Sigmoid colon (tissue), 7 donors: ENCODE measurements at places on chromosomes 6 and 20.

GRCh38 chr6:144155529-144155928, 5.2 kb downstream of the STX11 start:
- no peak for DNase-seq

GRCh38 chr6:30037182-30037788, 23.8 kb upstream of the POLR1H start:
- DNase-seq, result no peak

DNA sequence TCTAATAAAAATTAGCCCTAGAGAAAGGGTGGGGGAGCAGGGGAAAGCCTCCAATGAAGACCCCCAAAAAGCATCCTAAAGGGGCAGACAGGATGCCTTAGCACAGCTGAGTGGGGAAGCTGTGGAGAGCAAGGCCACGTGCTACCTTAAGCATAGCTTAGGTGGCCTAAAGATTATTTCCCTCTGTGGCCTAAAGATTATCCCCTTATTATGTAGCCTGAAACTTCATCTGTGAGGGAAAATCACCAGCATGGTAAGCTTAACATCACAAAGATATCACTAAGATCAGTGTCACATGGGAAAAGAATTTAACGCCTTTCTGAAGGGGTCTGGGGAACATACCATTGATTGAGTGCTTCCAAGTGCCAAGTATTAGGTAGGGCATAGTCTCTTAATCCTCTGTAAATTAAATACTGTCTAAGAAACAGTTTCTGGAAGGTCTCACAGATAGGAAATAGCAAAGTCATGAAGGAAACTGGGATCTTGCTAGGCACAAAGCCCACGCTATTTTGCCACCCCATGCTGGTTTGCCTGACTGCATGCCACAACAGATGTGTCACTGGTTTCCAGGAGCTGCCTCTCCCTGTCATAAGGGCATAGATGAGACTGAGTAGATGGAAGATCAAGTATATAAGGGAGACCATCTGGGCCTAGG, 170.0 kb downstream of the HACE1 start:
- no peak for DNase-seq

GRCh38 chr20:35826397-35826998, 54.7 kb downstream of the PHF20 start:
- DNase-seq, result no peak

DNA sequence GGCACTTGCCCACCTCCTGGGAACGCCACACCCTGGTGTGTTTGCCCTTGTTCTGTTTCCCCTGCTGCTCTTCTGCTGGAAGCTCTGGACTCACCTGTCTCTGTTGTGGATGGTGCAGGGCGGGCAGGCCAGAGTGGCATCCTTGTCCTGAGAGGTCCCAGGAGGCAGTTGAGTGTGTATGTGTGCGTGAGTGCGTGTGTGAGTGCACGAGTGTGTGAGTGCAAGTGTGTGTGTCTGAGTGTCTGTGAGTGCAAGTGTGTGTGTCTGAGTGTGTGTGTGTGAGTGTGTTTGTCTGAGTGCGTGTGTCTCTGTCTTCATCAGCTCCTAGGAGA, 12.2 kb downstream of the IGF2R start:
- no peak for DNase-seq

DNA sequence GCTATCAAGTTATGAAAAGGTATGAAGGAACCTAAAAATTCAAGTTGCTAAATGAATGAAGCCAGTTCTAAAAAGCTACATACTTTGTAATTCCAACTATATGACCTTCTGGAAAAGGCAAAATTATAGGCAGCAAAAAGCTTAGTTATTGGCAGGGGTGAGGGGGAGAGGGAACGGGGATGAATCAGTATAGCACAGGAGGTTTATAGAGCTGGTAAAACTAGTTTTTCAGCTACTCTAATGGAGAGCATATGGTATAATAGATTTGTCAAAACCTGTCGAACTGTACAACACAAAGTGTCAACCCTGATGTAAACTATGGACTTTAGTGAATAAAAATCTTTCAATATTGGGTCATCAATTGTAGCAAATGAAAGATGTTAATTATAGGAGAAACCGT, 18.7 kb downstream of the MANEA start:
- DNase-seq, result no peak

DNA sequence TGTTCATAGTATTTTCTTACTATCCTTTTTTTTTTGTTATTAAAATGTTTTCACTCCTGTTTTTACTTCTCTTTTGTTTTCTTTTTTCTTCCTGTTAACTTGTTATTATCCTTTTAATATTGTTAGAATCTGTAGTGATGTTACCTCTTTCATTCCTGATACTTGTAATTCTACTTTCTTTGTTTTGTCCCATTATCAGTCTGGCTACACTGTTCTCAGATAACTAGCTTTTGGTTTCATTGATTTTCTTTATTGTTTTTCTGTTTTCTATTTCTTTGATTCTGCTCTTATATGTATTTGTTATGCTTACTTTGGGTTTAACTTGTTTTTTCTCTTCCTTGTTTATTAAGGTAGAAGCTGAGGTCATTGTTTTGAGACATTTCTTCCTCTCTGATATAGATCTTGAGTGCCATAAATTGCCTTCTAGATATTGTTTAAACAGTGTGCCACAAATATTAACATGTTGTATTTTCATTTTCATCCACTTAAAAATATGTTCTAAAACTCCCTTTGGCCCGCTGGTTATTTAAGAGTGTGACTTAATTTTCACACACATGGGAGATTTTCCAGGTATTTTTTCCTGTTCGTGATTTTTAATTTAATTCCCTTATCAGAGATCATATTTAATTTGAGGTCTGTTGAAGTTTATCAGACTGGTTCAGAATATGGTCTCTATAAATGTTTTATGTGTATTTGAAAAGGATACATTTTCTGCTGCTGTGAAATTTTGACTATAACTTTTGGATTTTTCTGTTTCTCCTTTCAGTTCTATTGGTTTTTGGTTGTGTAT, 6.7 kb downstream of the XRN2 start:
- DNase-seq, result no peak
